AG09309 (cell line): ENCODE measurements at places on chromosomes 5 and 9.

- DNase-seq, result no peak
Measured at GRCh38 chr5:172762214-172763119, 8.5 kb downstream of the DUSP1 start.

DNA sequence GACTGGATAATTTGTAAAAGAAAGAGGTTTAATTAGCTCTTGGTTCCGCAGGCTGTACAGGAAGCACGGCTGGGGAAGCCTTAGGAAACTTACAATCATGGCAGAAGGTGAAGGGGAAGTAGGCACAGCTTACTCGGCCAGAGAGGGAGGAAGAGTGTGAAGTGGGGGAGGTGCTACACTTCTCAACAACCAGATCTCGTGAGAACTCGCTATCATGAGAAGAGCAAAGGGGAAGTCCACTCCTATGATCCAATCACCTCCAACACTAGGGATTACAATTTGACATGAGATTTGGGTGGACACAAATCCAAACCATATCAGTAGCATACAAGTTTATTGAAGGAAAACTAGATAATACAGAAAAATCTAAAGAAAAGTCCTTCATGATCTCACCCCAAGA, 39.9 kb downstream of the NEURL1B start:
- DNase-seq, result no peak

- DNase-seq, result no peak
Measured at GRCh38 chr9:8570776-8571175, 771.2 kb upstream of the DMAC1 start.

- DNase-seq, result no peak
Measured at GRCh38 chr5:156716591-156717380, 133.3 kb upstream of the PPP1R2B start.

DNA sequence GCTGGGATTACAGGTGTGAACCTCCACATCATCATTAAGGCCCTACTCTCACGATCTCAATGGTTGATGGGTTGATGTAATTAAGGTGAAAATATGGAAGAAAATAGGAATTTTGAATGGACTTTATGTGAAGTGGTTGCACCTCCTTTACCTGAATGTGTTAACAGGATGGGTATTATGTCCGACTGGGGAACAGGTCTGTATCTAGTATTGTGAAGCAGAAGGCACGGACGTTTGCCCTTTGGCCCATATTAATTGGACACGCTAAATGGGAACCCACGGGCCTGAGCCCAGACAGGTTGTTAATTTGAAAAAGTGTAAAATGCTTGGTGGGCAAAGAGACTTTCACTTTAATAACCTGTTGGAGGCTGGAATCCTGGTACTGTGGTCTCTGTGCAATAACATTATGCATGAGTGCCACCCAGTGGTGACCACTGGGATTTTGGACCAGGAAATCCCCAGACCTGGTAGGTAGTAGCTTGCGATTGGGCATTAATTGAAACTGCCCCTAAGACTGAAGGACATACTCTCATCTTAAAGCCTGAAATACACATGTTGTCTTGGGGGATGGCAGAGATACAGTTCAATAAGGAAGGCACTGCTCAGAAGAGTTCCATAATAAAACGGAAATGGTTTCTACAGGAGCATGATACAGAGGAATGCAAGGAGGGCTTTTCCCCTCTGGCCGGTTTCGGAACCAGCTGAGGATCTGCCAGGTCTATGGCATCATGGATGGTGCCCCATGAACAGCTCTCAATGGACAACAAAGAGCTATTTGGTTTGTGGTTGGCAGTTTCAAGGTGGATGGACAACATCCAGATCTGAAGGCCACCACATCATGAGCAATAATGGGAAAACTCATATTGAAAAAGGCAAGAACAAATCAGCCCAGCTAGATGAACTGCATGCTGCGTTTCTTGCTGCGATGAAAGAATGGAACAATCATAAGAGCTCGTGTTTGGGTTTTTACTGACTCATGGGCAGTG, 26.2 kb upstream of the BICD2 start:
- peak; percentile 34 for DNase-seq

GRCh38 chr5:110853267-110853666, 114.5 kb downstream of the SLC25A46 start:
- no peak for DNase-seq

DNA sequence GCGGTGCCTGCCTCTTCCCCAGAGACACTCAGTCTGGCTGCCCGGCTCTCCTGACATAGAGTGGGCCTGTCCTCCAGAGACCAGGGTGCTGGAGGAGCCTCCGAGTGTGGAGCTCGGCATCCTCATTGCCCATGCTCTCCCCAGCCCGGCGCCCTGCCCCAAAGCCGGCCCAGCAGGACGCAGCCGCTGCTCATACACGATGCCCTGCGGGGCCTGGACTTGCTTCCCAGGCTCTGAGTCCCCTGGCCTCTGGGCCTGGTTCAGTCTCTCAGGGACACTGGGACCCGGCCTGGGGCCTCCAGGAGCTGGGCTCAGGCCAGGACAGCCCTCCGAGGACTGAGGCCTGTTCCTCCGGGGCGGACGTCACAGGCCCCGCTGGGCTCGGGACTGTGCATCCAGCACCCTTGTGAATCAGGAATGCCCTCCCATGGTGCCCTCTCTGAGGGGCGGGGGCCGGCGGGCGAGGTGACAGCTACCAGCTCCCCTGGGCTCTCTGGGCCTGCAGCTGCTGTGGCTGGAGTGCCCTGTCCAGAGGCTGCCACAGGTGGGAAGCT, 23.2 kb downstream of the TPPP start:
- no peak for DNase-seq

DNA sequence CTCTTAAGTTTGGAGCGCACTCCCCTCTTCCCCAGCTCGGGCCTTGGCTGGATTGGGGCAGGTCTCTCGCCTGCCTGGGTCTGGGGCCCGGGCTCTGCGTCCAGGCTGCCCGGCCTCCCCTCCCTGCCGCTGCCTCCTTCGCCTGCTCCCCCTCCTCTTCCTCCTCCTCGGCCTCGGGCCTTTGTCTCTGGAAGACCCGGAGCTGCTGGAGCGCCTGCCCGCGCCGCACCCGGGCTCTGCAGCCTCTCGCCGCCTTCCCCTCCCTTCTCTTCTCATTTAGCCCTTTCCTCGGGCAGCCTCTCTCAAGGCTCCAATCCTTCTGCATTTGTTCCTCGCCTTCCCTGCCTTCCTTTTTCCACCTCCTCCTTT, 218.5 kb downstream of the C9orf50 start:
- no peak for DNase-seq

- DNase-seq, result no peak
Measured at GRCh38 chr9:8943392-8943791, 1143.8 kb upstream of the DMAC1 start.

DNA sequence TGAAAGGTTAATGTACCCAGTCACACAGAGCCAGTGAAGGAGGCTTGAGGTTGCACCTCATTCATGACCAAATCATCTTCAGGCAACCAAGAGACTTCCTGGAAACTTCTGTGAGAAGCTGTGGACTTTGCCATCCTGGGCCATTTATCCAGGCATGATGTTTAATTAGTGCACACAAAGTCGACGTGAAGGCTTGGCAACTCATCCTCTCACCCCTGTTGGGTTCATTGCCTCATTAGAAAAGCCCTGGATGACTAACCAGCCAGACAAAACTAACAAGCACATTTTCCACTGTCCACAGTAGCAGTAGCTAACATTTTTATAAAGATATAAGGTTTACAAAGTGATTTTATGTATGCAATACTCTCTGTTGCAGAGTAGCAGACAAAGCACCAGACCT, 65.7 kb upstream of the ZNF462 start:
- DNase-seq, result no peak

GRCh38 chr9:89357331-89358197, 39.3 kb downstream of the SECISBP2 start:
- DNase-seq, result no peak

DNA sequence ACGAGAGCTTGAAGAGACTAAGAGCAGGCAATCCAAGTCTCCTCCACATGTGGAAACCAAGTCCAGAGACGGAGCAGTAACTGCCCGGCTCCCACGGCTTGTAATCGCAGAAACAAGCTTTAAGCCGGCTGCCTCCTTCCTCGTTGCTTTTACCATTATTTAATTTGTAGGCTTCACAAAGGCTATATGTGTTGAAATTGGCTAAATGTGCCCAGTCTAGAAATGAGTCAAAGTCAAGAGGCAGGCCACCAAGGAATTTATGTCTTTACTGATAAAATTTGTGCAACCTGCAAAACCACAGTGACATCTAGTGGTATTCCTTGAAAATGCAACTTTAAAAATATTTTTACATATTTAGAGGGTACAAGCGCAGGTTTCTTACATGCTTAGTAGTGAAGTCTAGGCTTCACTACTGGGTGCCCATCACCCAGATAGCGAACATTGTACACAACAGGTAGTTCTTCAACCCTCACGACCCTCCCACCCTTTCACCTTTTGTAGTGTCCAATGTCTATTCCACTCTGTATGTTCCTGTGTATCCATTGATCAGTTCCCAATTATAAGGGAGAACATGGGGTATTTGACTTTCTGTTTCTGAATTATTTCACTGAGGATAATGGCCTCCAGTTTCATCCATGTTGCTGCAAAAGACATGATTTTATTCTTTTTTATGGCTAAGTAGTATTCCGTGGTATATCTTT, 33.5 kb upstream of the EBF1 start:
- DNase-seq, result peak; percentile 78

DNA sequence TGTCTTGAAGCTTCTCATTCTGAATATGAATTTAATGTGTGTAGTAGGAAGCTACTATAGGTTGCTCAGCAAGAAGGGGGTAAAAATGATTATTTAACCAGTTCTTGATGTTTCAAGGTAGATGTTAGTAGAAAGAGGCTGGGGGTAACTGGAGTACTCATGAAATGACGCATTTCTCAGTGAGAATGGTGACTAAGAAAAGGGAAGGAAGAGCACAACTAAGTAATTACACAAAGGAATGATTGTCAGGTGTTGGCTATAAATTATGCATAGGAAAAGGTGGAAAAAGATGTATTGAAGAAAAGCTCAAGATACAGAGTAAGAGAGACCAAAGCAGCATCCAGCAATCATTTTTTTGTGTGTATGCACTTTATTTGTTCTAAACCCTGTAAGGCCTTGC, 1.4 kb upstream of the PSIP1 start:
- DNase-seq, result no peak

- DNase-seq, result no peak
Measured at GRCh38 chr5:60738461-60738860, 38.5 kb upstream of the DEPDC1B start.

GRCh38 chr9:138075496-138075895, 197.9 kb downstream of the CACNA1B start:
- no peak for DNase-seq

DNA sequence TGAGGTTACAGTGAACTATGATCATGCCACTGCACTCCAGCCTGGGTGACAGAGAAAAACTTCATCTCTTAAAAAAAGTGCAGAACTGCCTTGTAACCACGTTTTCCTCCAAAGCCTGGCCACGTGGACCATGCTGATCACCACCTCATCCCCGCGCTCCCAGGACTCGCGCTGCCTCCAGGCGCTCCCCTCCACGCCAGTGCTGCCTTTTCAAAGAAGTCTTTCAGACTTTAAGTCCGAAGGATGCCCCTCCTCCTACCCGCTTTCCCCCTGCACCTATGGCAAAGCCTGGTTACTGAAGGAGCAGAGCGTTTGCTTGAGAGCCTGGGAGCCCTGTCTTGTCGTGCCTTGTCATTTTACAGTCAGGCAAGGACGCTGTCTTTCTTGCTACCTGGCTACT, 43.8 kb downstream of the HABP4 start:
- no peak for DNase-seq

GRCh38 chr9:124001458-124001799, 10.1 kb upstream of the LHX2 start:
- DNase-seq, result no peak

DNA sequence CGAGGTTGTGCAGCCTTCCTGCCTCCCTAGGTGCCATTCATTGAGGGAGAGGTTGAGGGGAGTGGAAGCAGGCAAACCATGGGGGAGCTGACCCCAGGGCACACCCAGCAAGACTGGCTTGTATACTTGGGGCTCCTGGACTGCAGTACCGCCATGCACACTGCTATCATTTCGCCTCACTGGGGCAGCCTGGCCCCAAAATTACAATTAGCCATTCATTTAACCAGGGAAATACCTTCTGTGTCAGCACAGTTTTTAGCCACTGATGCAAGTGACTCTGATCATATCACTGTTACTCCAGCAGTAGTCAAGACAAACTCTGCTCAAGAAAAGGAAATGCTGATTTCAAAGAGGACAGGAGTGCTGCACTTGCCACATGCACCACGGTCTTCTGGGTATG, 109.7 kb downstream of the TRIO start:
- no peak for DNase-seq

DNA sequence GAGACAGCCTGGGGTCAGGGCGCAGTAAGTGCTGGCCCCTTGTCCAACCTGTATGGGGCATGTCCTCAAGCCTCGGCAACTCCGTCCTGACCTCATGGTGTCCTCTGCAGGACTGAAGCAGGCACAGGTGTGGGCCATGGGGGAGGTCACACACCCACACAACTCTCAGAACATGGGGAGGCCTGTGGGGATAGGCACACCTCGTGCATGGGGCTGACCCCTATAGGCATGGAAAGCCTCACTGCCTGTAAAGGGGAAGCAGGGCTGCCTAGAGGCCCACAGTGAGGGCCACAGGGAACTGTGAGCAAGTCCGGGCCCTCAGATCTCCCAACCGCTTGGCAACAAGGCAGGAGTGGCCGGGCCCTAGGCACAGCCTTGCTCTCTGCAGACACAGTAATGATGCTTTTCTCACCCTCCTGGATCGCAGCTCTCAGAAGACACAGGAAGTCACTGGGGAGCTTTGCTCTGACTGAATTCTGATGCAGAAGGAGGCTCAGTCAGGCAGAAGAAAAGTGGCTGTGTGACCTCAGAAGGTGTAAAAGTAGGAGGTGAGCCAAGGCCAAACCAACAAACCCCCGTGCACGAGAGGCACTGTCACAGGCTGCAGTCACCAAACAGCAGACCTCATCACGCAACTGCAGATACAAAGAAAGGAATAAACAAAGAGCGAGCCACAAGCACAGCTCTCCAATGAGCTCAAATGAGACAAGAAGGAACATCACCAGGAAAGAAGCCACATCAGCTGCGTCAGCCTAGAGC, 5.4 kb downstream of the IPPK start:
- DNase-seq, result no peak
